ENCODE measurements at places on chromosomes 5 and 9.

DNA sequence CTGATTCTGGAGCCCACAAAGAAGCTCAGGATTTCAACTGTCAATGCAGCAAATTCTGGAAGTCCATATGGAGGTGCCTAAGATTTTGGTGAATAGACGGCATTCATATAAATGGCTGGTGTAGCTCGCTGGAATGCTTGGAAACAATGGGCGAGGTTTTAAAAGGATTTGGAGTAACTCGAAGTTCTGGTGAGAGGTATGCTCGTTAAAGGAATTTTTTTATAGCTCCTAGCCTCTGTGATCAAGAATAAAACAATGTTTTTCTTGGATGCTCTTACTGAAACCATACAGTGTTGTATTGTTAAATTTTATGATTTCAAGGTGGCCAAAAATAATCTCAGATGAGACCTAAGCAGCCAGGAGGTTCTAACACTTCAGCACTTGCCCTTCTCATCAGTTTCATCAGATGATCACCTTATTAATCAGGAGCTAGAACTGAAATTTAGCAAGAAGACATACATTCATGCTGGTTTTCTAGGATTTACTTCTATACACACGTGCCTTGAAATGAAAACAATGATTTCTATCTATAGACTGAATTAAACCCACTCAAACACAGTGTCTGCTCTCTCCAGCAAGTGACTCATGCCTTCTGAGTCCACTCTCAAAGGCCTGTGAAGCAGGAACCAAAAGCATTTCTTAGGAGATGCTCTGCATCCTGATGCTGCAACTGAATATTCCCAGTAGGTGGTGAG, 79.2 kb downstream of the OTULIN start:
- DNase-seq = no peak

DNA sequence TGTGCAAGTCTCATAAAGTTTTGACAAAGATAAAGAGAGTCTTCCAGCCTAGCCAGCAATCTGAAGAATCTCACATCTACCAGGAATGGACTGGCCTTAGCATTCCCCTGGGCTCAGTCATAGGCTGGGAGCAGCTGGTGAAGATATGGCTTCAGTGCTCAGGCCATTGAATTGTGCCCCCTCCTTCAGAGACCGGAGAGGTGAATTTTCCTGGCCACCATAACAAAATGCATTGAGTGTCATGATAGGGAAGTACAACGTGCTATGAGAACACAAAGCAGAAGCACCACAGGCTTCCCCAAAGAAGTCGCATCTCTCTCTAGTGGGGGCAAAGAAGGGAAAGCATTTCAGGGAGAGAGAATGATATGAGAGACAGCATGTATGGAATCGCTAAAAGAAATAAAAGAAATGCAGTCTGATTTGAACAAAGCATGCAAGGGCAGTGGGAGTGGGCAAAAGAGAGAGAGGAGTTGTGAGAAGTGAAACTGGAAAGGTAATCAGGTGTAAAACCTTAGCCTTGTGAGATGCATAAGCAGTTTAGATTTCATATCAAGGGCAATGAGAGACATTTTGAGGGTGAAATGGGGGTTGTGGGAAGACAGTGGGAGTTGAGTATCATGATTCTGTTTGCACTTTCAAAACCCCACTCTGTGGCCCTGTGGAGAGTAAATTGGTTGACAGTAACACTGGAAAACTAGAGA, 57.1 kb upstream of the NMUR2 start:
- DNase-seq = no peak

- DNase-seq = no peak
Observed at GRCh38 chr9:86821006-86821845, 126.1 kb downstream of the GAS1 start.

DNA sequence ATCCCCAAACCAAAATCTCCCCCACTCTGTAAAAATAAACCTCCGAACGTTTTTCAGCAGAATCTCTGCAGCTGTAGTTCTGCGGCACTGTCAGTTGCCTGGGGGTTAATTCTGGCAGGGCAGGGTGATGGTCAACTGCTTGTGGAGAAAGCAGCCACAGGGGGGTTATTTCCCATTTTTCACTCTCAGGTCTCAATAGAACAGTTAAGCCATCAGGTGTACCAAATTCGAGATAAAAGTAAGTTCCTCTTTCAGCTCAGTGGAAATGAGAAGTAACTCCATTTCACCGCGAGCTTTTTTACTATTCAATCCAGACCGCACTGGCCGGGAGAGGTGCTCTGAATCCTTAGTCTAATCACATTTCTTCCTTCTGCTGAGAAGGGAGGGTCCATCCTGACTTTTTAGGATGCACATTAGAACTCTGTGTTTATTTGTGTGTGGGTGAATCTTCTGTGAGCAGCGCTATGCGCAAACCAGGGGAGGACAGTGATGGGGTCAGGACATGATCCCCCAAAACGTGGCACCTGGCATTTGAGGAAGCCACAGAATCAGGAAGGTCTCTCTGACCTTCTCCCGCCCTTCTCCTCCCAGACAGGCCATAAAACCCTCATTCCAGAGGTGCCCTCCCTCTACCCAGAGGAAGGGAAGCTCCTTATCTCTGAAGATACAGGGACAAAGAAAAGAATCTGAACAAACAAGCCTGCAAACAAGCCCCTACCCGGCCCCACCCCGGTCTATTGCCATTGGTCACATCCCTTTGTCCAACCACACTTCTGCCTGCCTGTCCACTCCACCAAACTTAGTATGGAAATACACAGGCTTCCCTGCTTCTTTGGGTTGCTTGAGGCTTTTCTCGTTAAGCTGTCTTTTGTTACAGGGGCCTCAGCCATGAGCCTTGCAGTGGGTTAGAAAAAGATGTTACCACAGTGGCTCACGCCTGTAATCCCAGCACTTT, 229.0 kb downstream of the ROR2 start:
- no peak for DNase-seq

DNA sequence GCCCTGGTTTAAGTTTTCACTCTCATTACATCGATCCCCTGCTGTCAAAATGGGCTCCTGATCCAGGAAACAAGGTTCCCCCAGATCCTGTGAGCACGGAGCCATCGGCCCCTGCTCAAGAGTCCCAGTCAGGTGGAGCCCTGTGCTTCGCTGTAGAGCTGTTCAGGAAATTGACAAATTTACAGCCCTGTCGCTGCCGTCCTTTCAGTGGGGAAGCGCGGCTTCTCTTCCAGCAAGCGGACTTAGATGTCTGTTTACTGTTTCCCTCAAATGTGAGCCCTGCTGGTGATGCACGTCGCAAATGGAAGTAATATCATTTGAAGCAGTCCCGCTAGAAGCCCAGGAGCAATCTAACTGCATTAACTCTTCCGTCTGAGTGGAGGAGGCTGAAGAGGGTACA, 760.9 kb upstream of the WWC1 start:
- no peak for DNase-seq

GRCh38 chr9:34079181-34079580, 30.5 kb upstream of the UBAP2 start:
- DNase-seq = no peak

DNA sequence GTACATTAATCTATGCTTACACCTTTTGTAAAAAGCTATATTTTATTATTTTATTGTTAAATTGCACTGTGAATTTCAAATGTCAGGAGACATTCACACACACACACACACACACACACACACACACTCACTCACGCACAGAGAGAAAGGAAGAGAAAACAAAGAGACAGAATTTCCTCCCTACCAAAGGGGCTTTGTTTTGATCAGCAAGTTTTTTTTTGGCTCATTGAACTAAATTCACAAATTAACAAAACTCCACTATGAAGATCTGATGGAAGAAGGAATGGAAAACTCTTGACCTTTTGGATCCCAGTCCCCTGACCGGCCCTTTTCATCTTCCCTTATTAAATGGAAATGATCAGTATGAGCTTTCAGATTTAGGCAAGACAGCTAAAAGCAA, 161.2 kb downstream of the PDE4D start:
- DNase-seq = no peak

GRCh38 chr9:112618385-112619009, 99.4 kb downstream of the INIP start:
- no peak for DNase-seq

DNA sequence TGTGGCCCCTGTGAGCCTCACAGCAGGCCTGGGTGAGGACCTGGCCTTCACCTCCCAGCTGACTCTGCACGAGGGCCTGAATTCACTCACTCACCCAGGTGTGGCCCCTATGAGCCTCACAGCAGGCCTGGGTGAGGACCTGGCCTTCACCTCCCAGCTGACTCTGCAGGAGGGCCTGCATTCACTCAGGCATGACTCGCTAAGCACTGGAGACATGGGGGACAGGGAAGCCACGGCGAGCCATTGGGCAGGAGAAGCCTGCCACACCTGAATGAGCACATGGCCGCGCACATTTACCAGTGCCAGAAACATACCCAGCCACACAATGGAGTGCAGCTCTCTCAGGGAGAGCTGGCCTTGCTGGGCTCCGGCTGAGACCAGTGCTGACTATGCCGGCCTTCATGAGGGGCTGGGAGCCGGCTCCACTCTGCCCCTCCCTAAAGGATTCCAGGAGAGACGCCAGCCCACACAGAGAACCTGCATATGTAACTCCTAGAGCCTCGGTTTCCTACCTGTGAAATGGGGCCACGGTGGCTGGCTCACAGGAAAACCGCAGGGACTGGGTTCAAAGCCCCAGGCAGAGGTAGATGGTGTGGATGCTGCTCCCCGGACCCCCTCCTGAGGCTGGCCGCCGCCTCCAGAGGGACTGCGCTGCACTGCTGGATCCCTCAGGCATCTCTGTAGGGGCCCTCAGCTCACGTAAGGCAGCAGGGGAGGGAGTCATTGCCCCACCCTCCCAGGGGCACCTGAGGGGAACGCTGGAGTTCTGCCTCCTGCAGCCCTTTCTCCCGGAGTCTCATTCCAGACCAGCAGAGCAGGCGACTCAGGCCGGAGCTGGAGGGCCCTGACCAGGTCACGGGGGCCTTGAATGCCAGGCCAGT, 7.2 kb downstream of the ADAMTS2 start:
- DNase-seq = no peak

DNA sequence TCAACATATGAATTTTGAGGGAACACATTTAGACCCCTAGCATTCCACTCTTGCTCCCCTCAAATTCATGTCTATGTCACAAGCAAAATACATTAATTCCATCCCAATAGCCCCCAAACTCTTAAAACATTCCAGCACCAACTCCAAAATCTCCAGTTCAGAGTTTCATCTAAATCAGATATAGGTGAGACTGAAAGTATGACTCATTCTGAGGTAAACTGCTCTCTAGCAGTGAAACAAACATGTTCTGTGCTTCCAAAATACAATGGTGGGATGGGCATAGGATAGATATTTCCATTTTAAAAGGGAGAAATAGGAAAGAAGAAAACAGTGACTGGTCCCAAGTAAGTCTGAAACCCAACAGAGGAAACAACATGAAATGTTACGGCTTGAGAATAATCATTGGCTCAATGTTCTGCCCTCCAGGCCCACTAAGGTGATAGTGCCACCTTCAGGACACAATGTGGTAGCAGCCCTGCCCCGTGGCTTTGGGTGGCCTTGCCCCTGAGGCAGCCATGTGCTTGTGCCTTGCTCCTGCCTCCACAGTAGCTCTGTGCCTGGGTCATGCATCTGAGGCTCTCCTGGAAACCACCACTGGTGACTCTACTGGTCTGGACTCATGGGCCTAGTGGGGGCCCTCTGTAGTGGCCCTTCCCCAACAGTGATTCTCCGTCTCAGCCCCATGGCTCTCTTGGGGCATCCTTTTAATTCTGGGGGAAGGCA, 36.4 kb upstream of the IPPK start:
- no peak for DNase-seq

- DNase-seq = no peak
Observed at GRCh38 chr9:2531481-2531880, 90.1 kb upstream of the VLDLR start.

DNA sequence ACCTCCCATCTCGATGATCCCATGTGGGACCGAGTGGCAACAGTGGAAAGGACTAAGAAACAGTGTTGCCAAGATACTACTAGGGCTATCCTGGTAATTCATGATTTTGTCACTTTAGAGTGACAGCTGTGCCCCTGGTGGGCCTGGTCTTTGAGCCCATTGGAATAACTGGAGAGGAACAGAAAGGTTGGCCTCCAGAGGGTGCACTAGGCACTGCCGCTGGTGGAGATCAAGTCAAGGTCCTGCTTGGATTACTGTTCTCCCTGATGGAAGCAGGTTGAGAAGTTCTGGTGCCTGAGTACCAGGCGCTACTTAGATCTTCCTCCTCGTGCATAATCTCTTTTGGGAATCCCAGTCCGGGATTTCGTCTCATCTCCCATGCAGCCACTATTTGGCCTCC, 129.6 kb downstream of the SEC61B start:
- DNase-seq = no peak

DNA sequence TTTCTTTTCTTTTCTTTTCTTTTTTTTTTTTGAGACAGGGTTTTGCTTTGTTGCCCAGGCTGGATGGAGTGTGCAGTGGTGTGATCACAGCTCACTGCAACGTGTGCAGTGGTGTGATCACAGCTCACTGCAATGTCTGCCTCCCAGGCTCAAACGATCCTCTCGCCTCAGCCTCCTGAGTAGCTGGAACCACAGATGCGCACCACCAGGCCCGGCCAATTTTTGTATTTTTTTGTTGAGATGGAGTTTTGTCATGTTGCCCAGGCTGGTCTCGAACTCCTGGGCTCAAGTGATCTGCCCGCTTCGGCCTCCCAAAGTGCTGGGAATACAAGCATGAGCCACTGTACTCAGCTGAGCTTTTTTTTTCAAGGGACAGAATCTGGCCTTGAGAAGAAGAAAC, 36.8 kb upstream of the TJP2 start:
- no peak for DNase-seq

DNA sequence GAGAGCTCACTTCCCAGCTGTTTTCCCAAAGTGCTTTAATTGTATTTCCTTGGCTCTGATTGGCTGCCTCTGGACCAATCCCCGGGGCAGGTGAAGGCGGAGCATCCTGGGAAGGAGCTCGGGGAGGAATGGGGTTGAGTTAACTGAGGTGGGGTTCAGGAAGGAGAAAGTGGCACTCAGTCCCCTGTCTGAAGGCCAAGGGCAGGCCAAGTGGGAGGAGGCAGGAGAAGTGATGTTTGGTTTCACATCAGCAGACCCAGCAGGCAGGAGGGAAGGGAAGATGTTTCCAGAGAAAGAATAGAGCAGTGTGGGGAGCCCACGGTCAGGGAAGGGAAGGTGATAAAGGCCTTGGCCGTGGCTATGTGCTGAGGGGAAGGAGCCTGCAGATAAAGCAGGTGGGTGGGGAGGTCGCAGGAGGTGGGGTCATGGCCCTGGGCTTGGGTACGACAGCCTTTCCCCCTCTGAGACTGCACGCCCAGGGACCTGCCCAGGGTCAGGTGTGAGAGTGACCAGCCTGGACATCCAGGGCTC, 3.1 kb downstream of the TSPAN17 start:
- DNase-seq = peak; percentile 92

DNA sequence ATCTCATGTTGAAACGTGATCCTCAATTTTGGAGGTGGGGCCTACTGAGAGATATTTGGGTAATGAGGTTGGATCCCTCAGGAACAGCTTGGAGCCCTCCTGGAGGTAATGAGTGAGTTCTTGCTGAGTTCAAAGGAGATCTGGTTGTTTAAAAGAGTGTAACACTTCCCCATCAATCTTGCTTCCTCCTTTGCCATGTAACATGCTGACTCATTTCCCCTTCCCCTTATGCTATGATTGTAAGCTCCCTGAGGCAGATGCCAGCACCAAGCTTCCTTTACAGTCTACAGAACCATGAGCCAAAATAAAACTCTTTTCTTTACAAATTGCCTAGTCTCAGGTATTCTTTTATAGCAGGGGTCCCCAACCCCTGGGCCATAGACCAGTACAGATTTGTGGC, 352.3 kb downstream of the SLCO4C1 start:
- no peak for DNase-seq
